NCI-H2029 treated with DMSO at 0.1 percent for 48 hours (cell line): ENCODE measurements at places on chromosomes 1 and 21.

- no peak for DNase-seq
Observed at GRCh38 chr1:29860056-29860455, 623.7 kb downstream of the PTPRU start.

DNA sequence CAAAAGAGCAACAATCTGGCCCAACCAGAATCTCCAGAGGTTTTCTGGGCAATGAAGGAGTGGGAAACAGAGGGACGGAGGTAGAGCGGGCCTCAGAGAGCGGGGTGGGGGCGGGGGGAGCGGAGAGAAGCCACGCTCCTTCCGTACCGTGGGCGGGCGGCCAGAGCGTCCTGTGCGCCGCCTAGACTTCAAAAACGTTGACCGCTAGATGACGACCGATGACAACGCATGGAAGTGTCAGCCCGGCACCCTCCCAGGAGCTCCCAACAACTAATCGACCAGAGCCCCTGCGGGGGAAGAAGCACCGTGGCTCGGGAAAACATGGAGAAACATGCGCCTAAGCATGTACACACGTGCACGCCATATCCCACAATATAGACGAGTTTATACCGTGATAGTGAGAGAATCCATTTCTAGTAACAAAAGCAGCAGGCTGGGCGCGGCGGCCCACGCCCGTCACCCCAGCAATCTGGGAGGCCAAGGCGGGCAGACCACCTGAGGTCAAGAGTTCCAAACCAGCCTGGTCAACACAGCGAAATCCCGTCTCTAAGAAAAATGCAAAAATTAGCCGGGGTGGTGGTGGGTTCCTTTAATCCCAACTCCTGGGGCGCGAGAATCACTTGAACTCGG, 131.9 kb downstream of the LIPI start:
- no peak for DNase-seq

GRCh38 chr1:150529017-150529416, 13.5 kb downstream of the FALEC start:
- no peak for DNase-seq

DNA sequence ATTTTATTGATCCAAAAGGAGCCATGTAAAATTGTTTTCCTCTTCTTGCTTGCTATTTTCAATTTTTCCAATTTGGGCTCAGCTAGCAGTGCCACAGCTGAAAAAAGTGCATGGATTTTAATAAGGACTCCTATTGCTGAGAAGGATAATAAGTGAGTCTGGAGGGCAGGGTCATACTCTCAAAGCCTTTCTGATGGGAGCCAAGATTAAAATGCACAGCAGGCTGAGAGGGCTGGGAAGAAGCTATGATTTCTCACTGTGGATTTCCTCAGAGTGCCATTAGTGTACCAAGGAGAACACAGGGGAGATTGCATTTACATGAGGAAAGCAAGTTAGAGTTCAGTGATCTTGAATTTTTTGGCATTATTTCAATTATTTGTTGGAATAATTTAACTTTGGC, 261.3 kb downstream of the ST6GALNAC3 start:
- DNase-seq, result no peak

DNA sequence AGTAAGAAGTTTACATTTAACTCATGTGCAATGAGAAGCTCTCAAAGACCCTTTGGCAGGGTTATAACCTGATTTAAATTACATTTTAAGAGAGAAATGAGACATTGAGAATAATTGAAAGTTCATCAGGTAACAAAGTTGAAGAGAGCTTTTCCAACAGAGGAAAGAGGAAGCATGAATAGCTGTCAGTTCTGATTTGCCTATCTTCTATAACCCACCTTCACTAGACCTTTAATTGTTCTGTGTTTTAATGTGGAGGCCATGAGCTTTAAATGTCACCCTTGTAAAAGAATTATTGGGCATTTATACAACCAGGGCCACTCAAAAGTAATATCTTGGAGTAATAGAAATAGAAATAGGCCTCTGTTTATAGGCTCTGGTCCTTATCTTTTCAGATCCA, 9.3 kb upstream of the FCRL1 start:
- no peak for DNase-seq

DNA sequence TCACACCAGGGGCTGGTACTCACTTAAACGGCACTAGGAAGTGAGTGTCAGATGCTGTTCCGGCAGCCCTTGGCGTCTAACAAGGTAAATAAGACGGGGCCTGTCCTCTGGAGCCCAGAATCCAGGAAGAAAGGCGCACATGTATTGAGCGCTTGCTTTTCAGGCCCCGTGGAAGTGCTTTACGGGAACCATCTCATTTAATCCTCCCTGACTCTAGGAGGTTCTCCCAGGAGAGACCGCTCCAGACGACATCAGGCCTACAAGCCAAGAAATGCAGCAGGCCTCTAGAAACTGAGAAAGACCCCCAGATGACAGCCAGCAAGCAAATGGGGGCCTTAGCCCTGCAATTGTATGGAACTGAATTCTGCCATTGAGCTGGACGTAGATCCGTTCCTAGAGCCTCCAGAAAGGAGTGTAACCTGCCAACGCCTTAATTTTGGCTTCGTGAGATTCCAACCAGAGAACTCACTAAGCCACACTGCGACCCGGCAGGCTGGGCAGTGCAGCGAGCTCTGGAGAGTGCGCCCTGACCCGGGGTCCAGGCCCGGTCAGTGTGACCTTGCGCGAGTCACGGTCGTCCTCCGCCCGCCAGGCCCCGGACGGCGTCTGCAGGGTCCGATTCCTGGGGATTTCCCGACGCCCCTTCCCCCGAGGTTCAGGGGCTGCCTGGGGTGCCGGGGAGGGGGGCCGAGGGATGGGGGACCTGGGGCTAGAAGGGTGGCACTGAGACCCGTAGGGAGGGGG, 532 bp upstream of the MANEAL start:
- DNase-seq, result no peak

DNA sequence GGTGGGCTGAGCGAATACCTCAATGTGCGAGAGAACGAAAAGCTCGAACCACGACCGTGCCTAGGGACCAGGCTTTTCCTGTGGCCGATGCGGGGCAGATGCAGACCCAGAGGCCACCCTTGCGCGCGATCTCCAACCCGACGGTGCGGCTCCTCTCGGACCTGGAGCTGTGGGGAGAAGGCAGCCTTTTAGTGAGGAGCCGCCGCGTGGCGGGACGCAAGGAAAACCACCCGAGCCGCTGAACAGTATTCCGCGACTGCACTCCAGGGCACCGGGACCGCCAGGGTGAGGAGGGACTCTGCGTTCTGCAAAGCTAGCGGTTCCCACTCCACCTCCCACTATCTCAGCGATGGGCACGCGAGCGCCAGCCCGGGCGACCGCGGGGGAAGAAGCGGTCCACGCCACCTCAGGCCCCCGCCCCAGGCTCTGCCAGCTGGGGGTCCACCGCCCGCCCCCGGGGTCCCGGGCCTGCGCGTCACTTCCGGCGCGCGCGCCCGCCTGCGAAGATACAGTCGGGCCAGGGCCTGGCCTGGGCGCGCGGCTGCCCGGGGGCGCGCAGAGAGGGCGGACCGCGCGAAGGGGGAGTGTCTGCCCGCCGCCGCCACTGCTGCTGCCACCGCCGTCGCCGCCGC, 66.5 kb upstream of the PRKACB start:
- peak; percentile 57 for DNase-seq

GRCh38 chr1:30197639-30198450, 525.5 kb downstream of the MATN1 start:
- no peak for DNase-seq

DNA sequence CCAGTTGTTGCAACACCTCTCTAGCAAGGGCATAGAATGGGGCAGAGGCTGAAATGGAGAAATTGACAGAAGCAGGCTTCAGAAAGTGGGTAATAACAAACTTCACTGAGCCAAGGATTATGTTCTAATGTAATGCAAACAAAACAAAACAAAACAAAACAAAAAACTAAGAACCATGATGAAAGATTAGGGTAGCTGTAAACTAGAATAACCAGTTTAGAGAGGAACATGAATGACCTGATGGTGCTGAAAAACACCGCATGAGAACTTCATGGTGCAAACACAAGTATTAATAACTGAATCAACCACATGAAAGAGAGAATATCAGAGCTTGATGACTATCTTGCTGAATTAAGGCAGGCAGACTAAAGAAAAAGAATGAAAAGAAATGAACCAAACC, 1707.7 kb downstream of the BRINP3 start:
- DNase-seq, result no peak

DNA sequence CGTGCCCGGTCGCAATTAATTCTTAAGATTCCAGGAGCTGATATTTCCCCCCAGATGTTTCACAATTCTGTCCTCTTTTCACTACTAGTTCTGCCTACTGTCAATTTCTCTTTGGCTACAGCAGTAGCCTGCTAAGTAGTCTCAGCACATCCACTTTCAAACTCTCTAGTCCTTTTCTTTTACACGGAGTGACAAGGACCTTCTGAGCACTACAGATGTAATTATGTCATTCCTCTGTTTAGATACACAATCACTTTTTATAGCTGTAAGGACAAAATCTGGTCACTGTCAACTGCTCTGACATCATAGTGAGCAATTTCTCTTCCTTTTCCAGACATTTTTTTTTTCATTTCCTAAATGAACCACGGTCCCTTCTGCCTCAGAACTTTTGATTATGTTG, 421.7 kb upstream of the CHRM3 start:
- no peak for DNase-seq

- DNase-seq, result no peak
Observed at GRCh38 chr21:45332415-45332814, 44.7 kb upstream of the POFUT2 start.

- DNase-seq, result no peak
Observed at GRCh38 chr1:88917321-88918025, 26.1 kb upstream of the GTF2B start.

- DNase-seq, result no peak
Observed at GRCh38 chr1:11570821-11571380, 83.3 kb downstream of the FBXO2 start.

DNA sequence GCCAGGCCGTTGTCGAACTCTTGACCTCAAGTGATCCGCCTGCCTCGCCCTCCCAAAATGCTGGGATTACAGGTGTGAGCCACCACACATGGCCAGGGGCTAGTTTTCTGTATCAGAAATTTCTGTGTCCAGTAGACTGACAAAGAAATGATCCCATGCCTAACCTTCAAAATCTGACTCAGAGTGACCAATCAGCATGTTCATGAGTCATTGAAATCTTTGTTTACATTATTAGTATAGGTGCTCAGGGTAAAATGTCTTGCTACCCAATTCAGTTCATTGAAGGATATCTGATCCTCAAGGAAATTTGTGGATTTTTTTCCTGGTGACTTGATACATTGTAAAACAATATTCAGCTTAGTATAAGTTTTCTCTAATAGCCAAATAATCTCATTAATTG, 11.0 kb upstream of the LDLRAD2 start:
- no peak for DNase-seq

DNA sequence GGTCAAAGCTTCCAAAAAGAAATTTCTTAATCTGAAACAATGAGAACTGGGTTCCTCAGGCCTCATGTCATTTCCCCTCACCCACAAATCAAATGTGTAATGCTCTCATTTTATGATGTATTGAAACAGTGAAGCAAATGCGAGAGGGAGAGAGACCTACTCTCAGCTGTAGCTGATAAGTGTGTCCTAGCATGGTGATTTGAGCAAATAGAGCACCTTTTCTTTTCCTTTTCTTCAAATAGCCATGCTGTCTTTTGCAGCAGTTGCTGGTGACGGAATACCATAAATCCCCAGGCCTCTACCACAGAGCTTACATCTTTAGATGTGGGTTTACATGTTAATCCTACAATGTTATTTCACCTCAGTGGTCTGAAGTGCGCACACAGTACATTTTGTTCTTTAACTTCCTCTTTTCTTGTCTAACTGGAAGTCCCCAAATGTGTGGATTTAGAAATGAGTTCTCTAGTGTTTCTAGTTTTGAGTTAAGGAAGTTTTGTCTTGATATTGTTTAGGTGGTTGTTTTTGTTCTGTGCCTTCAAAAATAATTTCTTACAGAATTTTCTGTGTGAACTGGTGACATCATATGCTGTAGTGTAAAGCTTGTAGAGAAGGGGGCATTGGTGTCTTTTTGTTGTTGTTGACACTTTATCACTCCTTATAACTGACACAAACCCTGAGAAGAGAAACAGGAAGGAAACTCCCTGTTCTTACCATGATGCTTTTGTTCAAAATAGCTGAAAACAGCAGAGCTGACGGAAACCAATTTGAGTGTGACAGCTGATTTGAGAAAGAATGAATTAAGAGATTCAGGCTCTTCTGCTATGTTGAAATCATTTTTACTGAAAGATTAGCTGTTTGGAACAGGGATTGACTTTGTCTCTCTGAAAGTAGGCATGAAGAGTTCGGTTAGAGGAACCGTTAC, 12.2 kb downstream of the SMAP2 start:
- DNase-seq, result no peak

DNA sequence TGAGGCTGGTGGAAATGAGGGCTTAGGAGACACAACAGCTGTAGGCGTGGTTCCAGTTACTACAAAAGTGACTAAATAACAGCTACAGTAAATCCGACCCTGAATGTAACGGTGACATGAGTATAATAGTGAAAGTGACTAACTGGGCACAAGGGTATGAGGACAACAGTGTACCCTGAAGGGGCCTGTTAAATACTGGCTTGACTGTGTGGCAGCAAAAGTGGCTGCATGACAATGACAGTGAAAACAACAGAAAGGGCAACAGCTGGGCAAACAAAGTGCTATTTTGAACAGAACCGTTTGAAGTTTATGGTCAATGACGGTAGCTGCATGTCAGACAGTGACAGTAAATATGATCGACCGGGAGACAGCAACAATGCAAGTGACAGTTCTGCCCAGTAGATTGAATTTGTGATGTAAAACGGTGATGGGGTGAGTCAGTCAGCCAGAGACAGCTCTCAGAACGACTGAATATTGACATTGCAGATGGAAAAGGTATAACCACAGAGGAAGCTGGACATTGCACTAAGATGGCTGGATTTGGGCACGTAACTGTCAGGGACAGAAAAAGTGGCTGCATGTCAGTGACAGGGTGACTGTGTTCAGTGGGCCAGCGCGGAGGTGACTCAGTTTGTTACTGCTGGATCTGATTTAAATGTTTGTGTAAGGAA, 1.2 kb upstream of the ZBTB40 start:
- peak; percentile 43 for DNase-seq

- no peak for DNase-seq
Observed at GRCh38 chr1:101407505-101408211, 170.8 kb downstream of the S1PR1 start.

GRCh38 chr1:177824508-177824982, 145.3 kb downstream of the SEC16B start:
- no peak for DNase-seq

DNA sequence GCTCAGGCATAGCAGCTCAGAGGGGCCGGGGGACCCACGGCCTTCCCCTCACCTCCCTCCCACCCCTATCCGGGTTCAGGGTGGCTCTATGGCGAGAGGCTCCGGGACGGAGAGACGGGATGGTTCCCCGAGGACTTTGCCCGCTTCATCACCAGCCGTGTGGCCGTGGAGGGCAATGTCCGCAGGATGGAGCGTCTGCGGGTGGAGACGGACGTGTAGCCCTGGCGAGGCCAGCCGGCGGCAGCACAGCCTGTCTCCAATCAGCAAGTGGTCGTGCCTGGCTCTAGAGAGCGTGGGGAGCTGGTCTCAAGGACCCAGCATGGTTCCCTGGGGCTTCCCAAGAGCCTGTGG, 25.9 kb downstream of the ARHGEF16 start:
- DNase-seq, result no peak

DNA sequence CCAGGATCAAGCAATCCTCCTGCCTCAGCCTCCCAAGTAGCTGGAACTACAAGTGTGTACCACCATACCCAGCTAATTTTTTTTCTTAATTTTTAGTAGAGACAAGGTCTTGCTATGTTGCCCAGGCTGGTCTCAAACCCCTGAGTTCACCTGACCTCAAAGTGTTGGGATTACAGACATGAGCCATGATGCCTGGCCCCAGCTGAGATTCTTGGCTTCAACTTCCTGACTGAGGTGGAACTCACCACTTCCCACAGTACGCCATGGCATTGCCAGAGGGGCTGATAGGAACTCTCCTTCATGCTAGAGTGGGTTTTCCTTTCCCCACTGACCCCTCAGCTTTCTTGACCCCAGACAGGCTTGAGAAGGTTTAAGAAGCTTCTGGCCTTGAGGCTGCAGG, 251.0 kb upstream of the CSF3R start:
- no peak for DNase-seq
